NCI-H774 (cell line): ENCODE measurements at places on chromosomes 7 and 10.
A peak's percentile ranks its signal among the peaks of the same experiment; 100 is the strongest.

DNA sequence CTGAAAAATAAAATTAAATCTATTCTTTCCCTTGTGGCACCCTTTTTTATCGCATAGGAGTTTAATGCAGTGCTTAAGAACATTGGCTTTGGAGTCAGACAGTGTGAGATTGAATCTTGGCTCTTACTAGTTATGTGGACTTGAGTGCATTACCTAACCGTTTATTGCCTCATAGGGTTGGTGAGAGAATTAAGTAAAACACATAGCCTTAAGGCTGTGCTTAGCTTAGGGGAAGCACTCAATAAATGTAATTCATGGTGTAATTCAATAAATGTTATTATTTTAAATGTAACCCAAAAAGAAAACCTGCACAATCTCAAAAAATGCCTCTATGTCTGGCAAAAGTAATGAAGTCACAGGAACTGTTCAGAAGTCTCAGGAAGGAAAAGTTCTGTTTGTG lies 2.7 kb downstream of the STK17A start:
- DNase-seq: no peak

GRCh38 chr10:125060826-125061556 lies 99.4 kb downstream of the CTBP2 start:
- DNase-seq: no peak

DNA sequence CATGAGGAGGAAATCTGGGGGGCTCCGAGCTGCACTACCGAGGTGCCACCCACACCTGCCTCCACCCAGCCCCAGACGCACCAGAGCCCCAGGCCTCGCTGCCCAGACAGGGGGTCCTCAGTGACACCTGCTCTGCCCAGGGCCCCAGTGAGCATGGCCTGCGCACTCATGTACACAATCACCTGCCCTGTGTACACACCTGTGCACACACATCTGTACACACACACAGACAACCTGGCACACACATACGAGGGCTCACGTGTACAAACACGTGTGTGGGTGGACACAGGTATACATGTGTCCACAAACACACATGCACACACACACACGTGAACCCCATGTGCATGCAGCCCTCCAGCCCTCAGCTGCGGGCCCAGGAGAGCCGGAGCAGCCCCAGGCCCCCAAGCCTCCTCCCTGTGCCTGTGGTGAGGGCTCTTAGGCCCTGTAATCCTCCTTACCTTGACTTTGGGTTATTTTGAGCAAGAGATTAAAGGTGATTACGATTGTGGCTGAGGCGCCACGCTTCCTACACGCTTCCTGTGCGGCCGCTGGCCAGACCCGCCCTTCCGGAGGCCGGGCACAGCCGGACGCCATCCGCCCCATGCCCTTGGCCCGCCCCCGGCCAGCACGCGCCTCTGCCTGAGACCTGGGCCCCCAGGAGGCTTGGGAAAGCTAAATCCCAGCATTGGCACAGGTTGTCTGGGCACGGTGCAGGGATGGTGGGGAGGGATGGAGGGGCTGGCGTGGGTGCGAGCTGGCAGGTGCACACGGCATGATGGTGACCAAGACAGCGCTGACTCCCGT lies 71.9 kb downstream of the ELFN1 start:
- peak; percentile 31 for DNase-seq

- no peak for DNase-seq
These were observed 41.5 kb downstream of the MINDY4 start for GRCh38 chr7:30812676-30813075.

DNA sequence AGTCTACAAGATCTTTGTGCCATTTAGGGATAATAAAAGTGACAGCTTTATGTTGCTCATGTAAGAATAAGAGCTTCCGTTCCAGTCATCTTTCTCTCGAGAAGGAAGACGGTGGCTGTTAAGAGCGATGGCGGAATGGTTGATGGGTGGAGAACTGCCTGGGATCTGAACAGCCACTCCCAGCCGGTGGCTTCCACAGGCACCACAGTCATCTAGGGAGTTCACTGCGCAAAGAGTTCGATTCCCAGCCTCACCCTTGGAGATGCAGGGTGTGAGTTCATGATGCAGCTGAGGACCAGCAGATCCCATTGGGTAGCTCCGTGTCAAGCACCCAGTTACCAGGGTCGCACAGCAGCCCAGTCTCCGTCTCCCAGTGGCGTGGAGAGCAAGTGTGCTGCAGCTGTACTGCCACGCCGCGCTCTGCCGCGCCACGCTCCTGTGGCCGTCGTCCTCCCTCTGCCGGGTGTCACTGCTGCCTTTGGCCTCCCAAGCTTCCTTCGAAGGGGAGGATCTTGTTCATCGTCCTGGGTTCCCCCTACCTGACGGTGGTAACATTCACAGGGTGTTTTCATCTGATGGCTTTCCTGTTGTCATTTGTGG lies 7.8 kb downstream of the SUN1 start:
- no peak for DNase-seq

DNA sequence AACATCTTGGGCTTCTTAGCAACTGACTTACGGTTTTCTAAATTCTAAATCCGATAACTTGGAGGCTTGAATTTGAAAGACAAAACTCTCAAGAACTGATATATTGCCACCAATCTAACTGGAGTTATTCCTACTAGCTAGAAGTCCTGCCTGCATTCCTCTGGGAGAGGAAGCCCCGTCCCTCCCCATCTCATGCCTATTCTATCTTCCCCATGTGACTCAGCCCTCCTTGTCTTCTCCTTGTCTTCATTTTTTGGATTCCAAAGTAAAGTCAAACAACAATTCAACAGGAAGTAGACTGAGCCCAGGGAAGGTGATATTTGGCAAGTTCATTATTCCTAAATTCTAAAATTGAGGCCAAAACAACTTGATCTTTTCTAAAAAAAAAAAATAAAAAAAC lies 587.7 kb downstream of the KCNMA1 start:
- no peak for DNase-seq

DNA sequence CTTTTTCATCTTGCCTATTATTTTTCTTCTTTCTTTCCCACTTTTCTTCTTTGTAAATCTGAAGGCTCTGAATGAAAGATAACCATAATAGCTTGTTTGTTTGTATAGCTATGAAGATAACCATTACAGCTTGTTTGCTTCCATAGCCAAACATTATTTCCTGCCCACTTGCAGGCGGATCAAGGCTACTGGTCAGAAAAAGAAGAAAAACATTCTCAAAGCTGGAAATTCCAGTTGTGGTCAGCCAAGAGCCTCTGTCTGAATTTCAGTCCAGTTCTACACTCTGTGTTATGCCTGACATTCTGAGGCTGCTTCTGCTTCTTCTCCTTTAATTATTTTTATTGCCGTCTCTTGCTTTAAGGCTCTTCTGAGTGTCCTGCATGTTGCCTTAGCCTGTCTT lies 48.9 kb downstream of the TMEM178B start:
- no peak for DNase-seq

DNA sequence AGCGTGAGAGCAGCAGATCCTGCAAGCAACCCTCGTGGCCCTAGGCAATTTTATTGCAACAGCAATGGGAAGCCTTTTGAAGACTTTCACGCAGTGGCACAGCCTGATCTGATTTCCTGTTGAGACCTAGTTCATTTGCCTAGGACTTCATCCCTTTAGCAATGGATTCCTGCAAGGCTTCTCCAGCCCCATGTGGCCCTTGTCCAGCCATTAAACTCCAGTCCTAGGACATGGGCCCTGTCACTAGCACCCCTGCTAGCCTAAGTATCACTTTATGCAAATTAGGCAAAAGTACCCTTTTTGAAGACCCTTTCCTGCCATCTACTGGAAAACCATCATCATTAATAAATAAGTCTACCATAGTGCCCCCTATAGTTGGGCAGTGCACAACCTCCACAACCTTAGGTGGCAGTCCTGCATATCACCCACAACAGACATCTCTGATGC lies 379.4 kb downstream of the GALNT17 start:
- DNase-seq: peak; percentile 26

DNA sequence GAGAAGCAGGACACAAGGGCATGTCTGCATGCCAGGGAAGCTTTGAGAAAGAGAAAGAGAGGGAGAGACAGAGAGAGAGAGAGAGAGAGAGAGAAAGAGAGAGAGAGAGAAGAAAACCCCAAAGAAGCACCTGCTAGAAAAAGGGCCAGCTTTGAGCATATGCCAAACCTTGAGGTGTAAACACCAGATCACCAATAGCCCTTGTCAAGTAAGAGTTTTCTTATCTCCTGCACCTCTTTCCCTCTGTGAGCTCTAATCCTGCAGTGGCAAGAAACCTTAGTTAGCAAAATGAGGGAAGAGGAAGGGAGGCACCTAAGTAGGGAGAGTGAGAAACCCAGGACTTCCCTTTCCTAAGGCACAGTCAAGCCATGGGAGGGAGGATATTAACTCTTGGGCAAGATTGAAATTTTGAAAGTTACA lies 11.3 kb upstream of the TRDMT1 start:
- no peak for DNase-seq

GRCh38 chr7:44522315-44522714 lies 18.8 kb downstream of the NPC1L1 start:
- DNase-seq: no peak

GRCh38 chr10:43316988-43317387 lies 50.1 kb upstream of the RASGEF1A start:
- no peak for DNase-seq

GRCh38 chr7:98565103-98565502 lies 52.0 kb upstream of the NPTX2 start:
- no peak for DNase-seq

- no peak for DNase-seq
These were observed 208.4 kb downstream of the FANK1 start for GRCh38 chr10:126104767-126105166.

GRCh38 chr7:128938544-128939074 lies 882 bp downstream of the IRF5 start:
- DNase-seq: no peak

GRCh38 chr10:112131346-112131745 lies 52.2 kb downstream of the GPAM start:
- no peak for DNase-seq

GRCh38 chr10:129043691-129044090 lies 423.4 kb upstream of the MGMT start:
- no peak for DNase-seq

DNA sequence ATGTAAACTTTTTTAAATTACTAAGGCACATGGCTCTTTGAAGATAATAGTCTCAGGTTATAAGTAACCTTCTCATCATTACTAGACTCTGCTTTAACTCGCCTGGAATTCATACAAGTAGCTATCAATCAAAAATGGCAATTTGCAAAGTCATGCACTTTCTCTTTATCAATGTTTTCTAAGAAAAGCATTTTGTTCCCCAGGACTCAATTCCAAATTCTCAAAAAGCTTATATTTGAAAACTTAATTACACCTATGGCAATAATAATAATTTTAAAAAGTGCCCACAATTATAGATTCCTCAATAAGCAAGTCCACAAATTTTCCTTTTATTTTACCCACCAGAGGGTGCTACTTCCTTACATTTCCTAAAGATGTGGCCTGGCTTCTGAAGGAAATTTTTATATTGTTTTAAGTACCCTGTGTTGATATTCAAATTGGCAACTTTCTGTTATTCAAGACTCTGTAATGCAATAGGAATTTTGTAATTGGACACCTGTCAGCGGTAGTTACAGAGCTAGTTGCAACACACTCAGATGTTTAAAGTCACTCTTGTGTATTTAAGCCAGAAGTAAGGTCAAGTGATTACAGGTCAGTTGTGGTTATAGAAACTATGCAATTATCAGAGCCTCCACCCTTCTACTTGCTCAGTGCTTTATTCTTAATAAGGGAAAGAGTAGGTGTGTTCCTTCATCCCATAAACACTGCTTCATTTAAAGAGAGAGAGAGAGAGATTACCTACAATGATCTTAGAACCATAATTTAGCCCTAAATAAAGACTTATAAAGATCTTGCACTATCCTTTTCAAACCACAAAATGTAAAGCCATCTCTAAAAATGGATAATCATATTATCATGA lies 47.1 kb upstream of the HYAL4 start:
- DNase-seq: peak; percentile 57

DNA sequence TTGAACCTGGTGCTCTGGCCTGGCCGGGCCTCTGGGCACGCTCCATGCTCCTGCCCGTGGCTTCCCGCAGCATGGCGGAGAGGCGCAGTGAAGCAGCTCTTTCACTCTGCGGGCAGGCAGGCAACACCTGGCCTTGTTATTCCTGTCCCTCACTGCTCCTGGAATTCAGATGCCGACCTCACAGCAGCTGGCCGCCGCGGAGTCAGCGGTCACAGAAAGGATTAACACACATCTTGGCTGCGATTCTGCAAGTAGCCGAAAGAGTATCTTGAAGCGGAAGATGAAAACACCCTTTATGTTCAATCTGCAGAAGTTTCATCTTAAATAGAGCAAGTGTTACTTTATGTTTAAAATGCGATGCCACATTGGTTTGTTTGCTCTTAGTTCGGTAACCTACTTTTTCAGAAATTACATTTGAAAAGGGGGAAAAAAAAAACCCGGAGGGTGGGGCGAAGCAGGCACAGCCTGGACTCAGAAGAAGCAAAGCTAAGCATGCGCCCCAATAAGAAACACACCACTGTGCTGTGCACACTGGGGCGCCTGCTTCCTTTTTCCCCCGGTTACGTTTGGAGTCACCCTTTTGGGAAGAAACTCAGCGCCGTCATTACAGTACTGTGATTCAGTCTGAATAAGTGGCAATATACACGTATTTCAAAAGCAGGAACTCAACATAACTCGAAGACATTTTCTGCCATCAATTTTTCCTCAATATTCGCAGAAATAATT lies 42.3 kb downstream of the BRI3 start:
- no peak for DNase-seq

DNA sequence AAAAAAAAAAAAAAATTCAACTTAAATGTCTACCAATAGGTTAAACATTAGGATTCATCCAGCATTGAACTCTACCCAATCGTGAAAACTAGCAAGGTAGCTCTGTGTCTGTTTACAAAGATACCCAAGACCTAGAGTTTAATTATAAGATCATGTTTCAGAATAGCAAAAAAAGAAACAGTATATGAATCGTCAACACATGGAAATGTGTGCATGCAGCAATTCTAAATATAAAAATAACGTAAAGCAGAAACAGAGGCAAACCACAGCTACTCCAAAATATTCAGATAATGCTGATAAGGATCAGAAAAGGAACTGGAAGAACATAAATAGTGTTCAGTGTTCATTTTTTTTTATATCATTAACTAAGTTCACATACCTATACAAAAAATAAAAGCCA lies 68.7 kb downstream of the AFAP1L2 start:
- no peak for DNase-seq

DNA sequence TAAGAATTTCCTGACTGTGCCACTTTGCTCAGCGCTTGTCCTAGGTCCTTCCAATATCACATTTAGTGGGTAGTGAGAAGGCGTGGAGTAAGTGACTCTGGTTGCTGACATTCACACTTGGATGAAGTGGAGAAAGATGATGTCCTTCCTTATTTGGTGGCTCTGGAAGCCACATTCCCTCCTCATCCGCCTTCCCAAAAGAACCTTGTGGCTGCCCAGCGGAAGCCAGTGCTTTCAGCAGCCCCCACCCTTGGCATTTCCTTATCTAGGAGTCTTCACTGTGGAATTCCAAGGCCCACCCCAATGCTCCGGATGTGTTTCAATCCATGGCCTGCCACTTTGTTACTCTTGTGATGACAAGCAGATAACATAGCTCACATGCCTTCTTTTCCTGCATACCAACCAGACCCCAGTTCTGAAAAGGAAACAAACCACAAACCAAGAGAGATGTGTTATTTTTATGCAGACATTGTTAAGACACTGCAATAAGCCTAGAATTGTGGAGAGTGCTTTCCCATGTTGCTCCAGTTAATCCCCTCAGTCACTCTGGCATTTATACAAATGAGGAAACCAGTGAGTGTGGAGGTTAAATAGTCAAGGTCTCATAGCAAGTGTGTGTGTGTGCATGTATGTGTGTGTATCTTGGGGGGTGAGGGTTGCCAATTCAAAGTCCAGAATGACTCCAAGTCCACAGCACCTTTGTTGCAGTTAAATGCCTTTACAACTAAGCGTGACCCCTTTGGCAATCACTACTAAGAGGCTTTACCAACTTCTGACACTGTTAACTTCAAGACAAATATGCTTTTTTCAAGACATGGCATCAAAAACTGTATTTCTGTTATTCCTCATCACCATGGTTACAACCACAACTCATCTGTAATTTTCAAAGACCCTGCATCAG lies 10.3 kb upstream of the ANKRD1 start:
- no peak for DNase-seq
